ENCODE measurements at places on chromosomes 6 and 20. TPM values are rescaled to one million over a fixed set of nuclear protein-coding genes. Genes with fewer than 3 reads are reported as not detected.

Gene NXT1
- 4.1 TPM for total RNA-seq

Gene CDKAL1
- 4.5 TPM for total RNA-seq

Gene TNNC2
- total RNA-seq = not detected

Gene SSTR4
- total RNA-seq = not detected

GRCh38 chr6:142975365-142975764 lies 30.4 kb upstream of the HIVEP2 start:
- no peak for DNase-seq

DNA sequence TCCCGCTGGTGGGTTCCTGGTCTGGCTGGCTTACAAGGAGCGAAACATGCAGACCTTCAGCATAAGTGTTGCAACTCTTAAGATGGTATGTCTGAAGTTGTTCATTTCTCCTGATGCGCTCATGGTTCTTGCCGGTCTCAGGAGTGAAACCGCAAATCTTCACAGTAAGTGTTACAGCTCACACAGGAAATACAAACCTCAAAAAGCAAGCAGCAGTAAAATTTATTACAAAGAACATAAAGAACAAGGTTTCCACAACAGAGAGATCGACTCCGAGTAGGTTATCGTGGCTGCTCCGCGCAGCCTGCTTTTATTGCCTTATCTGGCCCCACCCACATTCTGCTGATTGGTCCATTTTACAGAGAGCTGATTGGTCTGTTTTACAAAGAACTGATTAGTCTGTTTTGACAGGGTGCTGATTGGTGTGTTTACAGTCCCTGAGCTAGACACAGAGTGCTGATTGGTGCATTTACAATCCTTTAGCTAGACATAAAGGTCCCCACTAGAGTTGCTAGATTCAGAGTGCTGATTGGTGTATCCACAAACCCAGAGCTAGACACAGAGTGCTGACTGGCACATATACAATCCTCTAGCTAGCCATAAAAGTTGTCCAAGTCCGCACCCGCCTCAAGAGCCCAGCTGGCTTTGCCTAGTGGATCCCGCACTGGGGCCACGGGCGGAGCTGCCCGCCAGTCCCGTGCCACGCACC lies 39.2 kb downstream of the TRIM27 start:
- DNase-seq = no peak

All from right lobe of liver (tissue), 6 donors.